Bronchial smooth muscle cell (primary cell): ENCODE measurements at places on chromosomes 6 and 20. TPM values are rescaled to one million over a fixed set of nuclear protein-coding genes. Genes with fewer than 3 reads are reported as not detected.

Gene CCM2L
- not detected in 2 replicates for total RNA-seq

Gene PPIL6
- 1.4 and 3.5 TPM in 2 replicates for total RNA-seq

Gene ACSS1
- total RNA-seq, result 0.63 and 2.9 TPM in 2 replicates

Gene HLA-DQA1
- total RNA-seq, result 0.16 TPM in 1 of 2 replicates, not detected in the other

Gene ATP6V1G2
- total RNA-seq, result 8.9 and 10.4 TPM in 2 replicates

Gene CLVS2
- total RNA-seq, result under 0.01 TPM in 1 of 2 replicates, not detected in the other
